ENCODE measurements at places on chromosomes 3 and 15. TPM values are rescaled to one million over a fixed set of nuclear protein-coding genes. Genes with fewer than 3 reads are reported as not detected.

GDPGP1 gene
- polyA plus RNA-seq: 4.5 TPM

ZMYND10 gene
- 32.7 TPM for polyA plus RNA-seq

STXBP5L gene
- polyA plus RNA-seq: 0.13 TPM

RASGRP1 gene
- polyA plus RNA-seq: 1.3 TPM

SEMA3G gene
- polyA plus RNA-seq: 4.3 TPM

EXOSC7 gene
- 63.1 TPM for polyA plus RNA-seq

PARP15 gene
- 1.0 TPM for polyA plus RNA-seq

ANKRD34C gene
- not detected for polyA plus RNA-seq

FAM43A gene
- polyA plus RNA-seq: 15.9 TPM

APEH gene
- 87.1 TPM for polyA plus RNA-seq

GOLGA8H gene
- polyA plus RNA-seq: 2.4 TPM

SPATA12 gene
- not detected for polyA plus RNA-seq

SLC9C1 gene
- polyA plus RNA-seq: 0.85 TPM

MAP6D1 gene
- polyA plus RNA-seq: 0.90 TPM

TIMP4 gene
- polyA plus RNA-seq: 0.33 TPM

HIGD2B gene
- polyA plus RNA-seq: not detected

CCK gene
- polyA plus RNA-seq: not detected

RYR3 gene
- 12.0 TPM for polyA plus RNA-seq

EPM2AIP1 gene
- 65.9 TPM for polyA plus RNA-seq

SOX14 gene
- polyA plus RNA-seq: not detected

ULK3 gene
- 23.7 TPM for polyA plus RNA-seq

CCR2 gene
- 1.9 TPM for polyA plus RNA-seq

RTP1 gene
- polyA plus RNA-seq: not detected

GUCA1C gene
- not detected for polyA plus RNA-seq

LOXL1 gene
- 143 TPM for polyA plus RNA-seq

LYSMD4 gene
- 11.1 TPM for polyA plus RNA-seq

TMEM212 gene
- 0.80 TPM for polyA plus RNA-seq

MEGF11 gene
- polyA plus RNA-seq: 3.3 TPM

IMPG2 gene
- polyA plus RNA-seq: 0.68 TPM

ADAMTS7 gene
- 47.2 TPM for polyA plus RNA-seq

CHRNA5 gene
- 2.5 TPM for polyA plus RNA-seq

TRAIP gene
- polyA plus RNA-seq: 12.6 TPM

OSBPL10 gene
- polyA plus RNA-seq: 31.5 TPM

SEMA3B gene
- 31.5 TPM for polyA plus RNA-seq

PPP2R3A gene
- polyA plus RNA-seq: 11.6 TPM

FGD5 gene
- polyA plus RNA-seq: 44.7 TPM

CIP2A gene
- 20.7 TPM for polyA plus RNA-seq

SNX22 gene
- 1.9 TPM for polyA plus RNA-seq

CLDN1 gene
- polyA plus RNA-seq: 5.0 TPM

CLDN16 gene
- polyA plus RNA-seq: 0.28 TPM

DET1 gene
- 13.3 TPM for polyA plus RNA-seq

COLQ gene
- 9.5 TPM for polyA plus RNA-seq

AMT gene
- 27.6 TPM for polyA plus RNA-seq

CPEB1 gene
- polyA plus RNA-seq: 3.3 TPM

SLC22A13 gene
- polyA plus RNA-seq: 0.24 TPM

Data from right lung (tissue), 10 donors.